ENCODE measurements at places on chromosomes 7 and 10.
A peak's percentile ranks its signal among the peaks of the same experiment; 100 is the strongest.

- peak; percentile 3 for DNase-seq
- no peaks in the 10 kb centered on the region for H3K27me3 ChIP-seq
- no peak overlapping the region for H3K27ac ChIP-seq
- no peaks in the 10 kb centered on the region for H3K4me1 ChIP-seq
- no peak overlapping the region for H3K4me3 ChIP-seq
These were observed 11.4 kb upstream of the SCART1 start for GRCh38 chr10:133442191-133442966.

DNA sequence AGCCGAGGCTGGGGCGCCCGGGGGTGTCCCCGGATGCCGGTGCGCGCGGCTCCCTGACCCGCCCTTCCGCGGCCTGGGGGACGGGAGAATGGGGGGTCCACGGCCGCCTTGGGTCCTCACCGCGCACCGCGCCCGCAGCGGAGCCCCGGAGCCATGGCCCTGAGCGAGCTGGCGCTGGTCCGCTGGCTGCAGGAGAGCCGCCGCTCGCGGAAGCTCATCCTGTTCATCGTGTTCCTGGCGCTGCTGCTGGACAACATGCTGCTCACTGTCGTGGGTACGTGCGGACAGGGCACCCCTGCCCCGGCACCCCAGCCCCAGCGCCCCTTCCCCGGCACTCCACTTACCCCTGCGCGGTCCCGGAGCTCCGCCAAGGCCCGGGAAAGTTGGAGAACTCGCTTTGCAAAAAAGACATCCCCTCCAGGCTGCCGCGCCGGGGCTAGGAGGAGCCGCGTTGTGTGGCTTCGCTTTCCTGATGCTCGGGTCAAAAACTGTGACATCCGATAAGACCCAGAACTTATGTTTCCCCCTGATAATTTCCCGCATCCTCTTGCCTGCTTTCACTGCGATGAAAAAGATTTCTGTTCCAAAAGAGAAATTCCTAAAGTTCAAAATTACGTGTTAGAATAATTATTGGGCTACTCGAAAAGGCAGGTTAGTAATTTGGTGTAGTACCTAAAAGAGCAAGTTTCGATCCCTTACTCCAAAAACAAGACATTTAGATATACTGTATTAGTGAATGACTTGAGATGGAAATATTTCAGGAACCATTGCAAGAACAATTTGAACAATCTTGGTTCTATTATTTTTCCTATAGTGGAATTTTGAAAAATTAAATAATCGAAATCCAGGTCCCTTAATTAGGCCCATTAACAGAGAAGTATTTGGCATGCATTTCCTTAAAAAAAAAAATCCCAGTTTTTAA lies 888 bp downstream of the SLC18A2 start:
- peak overlapping the region; percentile 23 for H3K4me3 ChIP-seq
- no peaks in the 10 kb centered on the region for H3K36me3 ChIP-seq
- H3K4me1 ChIP-seq: peaks cover 10% of the 10 kb centered on the region
- H3K27me3 ChIP-seq: peaks cover 58% of the 10 kb centered on the region

GRCh38 chr7:131103997-131104396 lies 223.7 kb upstream of the MKLN1 start:
- H3K4me3 ChIP-seq: no peak overlapping the region
- no peak overlapping the region for H3K27ac ChIP-seq
- DNase-seq: no peak
- H3K36me3 ChIP-seq: no peaks in the 10 kb centered on the region
- H3K27me3 ChIP-seq: peaks cover 27% of the 10 kb centered on the region

GRCh38 chr10:23505797-23506465 lies 67.1 kb downstream of the OTUD1 start:
- no peak overlapping the region for H3K27ac ChIP-seq
- no peaks in the 10 kb centered on the region for H3K36me3 ChIP-seq
- DNase-seq: no peak
- H3K27me3 ChIP-seq: no peaks in the 10 kb centered on the region
- H3K4me3 ChIP-seq: no peak overlapping the region

DNA sequence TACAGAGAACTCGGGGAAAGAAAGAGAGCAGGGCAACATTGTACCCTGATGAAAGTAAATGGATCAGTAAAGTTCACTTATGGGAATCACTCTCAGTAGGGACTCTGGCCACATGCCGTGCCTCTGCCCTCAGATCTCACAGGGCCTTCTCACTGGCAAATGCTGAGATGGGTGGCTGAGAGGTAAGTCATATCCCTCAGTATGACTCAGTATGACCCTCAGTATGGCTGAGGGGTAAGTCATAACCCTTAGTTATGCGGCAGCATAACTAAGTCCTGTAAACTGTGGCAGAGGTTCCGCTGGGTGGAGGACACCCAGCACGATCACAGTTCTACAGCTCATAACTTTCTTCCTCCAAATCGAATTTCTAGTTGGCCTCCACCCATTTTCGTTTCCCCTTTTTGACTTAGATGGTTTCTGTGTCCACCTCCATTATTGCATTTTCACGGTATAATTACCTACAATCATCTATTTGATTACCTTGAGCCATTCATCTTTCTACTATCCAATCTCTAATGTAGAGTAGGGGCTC lies 26.5 kb upstream of the WNT16 start:
- H3K4me3 ChIP-seq: no peak overlapping the region
- H3K27me3 ChIP-seq: no peaks in the 10 kb centered on the region
- H3K4me1 ChIP-seq: peaks cover 14% of the 10 kb centered on the region
- peak overlapping the region; percentile 6 for H3K27ac ChIP-seq
- DNase-seq: no peak

- no peak overlapping the region for H3K27ac ChIP-seq
- no peaks in the 10 kb centered on the region for H3K4me1 ChIP-seq
- H3K4me3 ChIP-seq: no peak overlapping the region
- no peak for DNase-seq
These were observed 139.8 kb downstream of the GRID1 start for GRCh38 chr10:86226781-86227201.

DNA sequence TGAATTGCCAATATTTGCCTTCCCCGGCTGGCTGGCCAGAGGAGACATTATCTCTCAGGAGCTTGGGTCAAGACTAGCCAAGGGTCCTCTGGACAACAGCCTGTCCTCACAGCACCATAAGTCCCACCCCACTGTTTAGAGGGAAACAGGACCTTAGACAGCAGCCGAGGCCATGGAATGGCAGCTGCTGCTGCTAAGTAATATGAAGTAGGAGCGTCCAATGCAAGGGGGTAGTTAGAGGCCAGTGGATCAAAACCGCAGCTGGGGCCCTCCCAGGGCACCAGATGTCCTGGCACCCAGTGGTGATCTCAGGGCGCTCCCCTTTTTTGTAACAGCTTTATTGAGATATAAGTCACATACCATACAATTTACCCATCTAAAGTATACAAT lies 12.9 kb upstream of the KCP start:
- no peak for DNase-seq
- no peaks in the 10 kb centered on the region for H3K36me3 ChIP-seq
- no peaks in the 10 kb centered on the region for H3K4me1 ChIP-seq

DNA sequence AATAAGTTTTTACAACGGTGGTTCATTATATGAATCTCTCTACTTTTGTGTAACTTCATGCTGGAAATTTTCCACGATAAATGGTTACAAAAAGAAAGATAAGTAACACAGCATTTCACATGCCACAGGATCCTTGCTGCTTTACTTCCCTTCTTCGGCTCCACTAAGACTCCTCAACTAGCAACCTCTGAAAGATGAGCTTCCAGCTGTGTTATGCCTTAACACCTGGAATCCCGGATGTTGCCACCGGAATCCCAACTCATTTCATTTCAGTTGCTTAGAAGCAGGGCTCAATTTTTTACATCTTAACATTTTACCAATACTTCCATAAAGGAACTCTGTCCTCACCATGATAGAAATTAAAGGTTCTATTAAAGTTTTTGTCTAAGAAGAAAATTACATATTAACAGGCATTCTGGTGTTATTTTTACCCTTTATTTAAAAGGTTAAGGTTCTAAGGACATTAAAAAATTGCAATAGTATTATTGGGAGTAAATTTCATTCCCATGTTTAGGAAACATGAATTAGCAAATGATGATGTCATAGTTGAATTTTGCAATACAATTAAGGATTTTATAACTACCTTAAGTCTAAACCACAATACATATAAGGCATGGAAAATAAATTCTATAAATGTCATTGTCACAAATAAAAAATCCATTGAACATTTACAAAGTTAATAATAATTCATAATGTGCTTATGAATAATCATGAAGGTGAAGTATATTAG lies 57.1 kb upstream of the IL6 start:
- H3K4me1 ChIP-seq: peaks cover 13% of the 10 kb centered on the region
- H3K4me3 ChIP-seq: no peak overlapping the region
- DNase-seq: no peak
- no peak overlapping the region for H3K27ac ChIP-seq
- no peaks in the 10 kb centered on the region for H3K36me3 ChIP-seq
- no peaks in the 10 kb centered on the region for H3K27me3 ChIP-seq

DNA sequence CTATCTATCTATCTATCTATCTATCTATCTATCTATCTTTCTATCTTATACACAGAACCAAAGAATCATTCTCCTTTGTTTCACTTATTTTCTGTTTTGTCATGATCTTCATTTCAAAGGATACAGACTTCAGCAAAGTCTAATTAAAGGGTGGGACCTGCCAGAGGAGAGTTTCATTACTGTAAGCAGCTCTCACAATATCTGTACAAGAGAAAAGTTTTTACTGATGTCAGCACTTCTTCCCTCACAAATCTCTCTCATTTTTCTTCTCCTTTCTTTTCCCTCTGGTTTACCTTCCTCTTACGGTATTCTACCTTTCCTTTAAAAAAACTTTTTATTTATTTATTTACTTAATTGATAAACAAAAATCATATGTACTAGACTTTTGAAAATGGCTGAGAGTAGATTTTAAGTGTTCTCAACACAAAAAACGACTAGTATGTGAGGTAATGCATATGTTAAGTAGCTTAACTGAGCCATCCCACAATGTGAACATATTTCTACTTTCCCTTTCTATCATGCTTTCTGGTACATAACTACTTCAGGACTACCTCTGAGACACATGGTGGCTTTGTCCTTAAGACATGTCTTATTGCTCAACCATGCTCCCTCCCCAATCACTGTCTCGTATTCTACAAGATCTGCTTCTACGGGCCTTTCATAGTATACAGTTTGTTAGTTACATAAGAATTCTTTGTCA lies 699.3 kb downstream of the PHTF2 start:
- no peaks in the 10 kb centered on the region for H3K27me3 ChIP-seq
- no peaks in the 10 kb centered on the region for H3K4me1 ChIP-seq
- no peak overlapping the region for H3K4me3 ChIP-seq
- H3K36me3 ChIP-seq: no peaks in the 10 kb centered on the region
- H3K27ac ChIP-seq: no peak overlapping the region

GRCh38 chr7:50184271-50184990 lies 91.4 kb upstream of the ZPBP start:
- H3K27ac ChIP-seq: no peak overlapping the region
- H3K27me3 ChIP-seq: no peaks in the 10 kb centered on the region
- no peaks in the 10 kb centered on the region for H3K36me3 ChIP-seq
- H3K4me3 ChIP-seq: no peak overlapping the region

- no peak overlapping the region for H3K4me3 ChIP-seq
- H3K4me1 ChIP-seq: no peaks in the 10 kb centered on the region
- H3K27ac ChIP-seq: no peak overlapping the region
- no peak for DNase-seq
- no peaks in the 10 kb centered on the region for H3K36me3 ChIP-seq
These were observed 353.1 kb downstream of the GATA3 start for GRCh38 chr10:8407501-8408021.

DNA sequence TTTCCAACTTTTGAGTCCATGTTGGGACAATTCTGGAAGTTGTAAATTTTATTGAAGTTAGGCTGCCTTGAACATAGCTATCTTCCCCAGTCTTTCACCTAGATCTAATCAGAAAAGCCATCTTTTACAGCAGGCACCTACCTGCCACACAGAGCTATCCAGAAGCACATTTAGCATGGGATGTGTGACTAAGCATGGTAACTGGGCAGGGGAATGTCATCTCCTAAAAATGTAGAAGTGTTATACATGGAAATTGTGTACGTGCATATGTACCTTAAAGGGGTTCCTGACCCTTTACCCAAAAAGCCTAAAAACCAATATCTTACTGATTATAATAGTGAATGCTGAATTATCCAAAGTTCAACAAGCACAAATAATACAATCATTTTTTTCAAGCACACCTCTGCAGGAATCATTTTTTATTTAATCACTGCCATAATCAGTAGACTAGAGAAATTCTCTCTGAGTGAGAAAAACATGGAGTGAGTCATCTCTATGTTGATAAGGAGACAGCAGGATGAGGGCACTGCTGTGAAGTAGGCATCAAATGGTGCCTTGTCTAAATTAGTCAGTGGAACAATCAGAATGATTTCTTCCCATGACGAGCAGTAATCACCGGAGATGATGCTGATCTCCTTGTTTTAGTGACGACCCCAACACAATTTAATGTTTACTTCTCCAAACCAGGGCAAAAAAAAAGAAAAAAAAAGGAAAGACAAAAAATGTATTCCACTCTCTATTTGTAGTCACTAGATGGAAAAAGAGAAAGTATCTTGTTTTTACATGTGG lies 75.9 kb downstream of the SORBS1 start:
- H3K27me3 ChIP-seq: no peaks in the 10 kb centered on the region
- peak overlapping the region; percentile 31 for H3K27ac ChIP-seq
- H3K4me3 ChIP-seq: no peak overlapping the region
- no peaks in the 10 kb centered on the region for H3K36me3 ChIP-seq

DNA sequence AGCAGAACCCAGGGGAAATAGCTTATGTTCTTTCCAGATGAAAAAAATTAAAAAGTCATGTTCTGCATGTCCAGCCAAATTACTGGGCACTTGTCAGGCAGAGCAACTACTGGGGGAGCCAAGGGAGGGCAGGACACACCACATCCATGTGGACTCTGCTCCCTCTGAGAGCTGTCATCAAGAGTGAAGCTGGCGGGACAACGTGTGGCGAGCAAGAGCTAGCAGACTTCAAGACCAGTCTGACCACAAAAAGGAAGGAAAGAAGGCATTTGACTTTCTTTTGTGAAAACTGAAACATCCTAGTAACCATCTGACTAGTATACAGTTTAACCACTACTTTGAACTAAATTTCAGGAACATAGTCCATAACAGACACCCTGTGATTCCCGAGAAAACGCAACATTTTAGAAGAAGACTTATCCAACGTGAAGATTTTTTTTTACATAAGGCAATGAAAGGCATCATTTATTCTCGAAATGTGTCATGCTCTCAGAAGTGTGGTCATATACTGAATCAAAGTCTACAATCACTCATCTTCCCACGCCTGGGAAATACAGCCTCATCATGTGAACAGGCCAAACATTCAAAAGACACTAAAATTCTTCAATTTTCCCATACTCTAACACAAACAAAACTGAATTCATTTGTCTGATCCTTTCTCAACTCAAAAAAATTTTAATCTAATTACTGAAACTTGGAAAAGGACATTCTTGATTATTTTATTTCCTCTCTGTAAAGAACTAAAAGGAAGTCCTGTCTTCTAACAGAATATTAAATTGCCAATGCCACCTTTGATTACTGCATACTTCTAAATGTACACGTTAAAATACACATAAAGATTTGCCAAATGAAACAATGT lies 15.5 kb downstream of the CYTH3 start:
- no peak overlapping the region for H3K27ac ChIP-seq
- DNase-seq: peak; percentile 28
- no peaks in the 10 kb centered on the region for H3K27me3 ChIP-seq
- H3K4me1 ChIP-seq: peaks cover 10% of the 10 kb centered on the region

- no peaks in the 10 kb centered on the region for H3K36me3 ChIP-seq
- no peaks in the 10 kb centered on the region for H3K4me1 ChIP-seq
- DNase-seq: no peak
These were observed 10.5 kb upstream of the KCP start for GRCh38 chr7:128920913-128921582.

GRCh38 chr10:29486433-29486832 lies 148.3 kb downstream of the SVIL start:
- H3K27ac ChIP-seq: no peak overlapping the region
- H3K36me3 ChIP-seq: no peaks in the 10 kb centered on the region
- no peak overlapping the region for H3K4me3 ChIP-seq
- peaks cover 25% of the 10 kb centered on the region for H3K4me1 ChIP-seq
- DNase-seq: no peak
- H3K27me3 ChIP-seq: no peaks in the 10 kb centered on the region

All from hepatocyte (in vitro differentiated cells).